ENCODE measurements at places on chromosomes 12 and 14.

GRCh38 chr14:99143793-99144192 is 128.2 kb downstream of the BCL11B start:
- no peak for DNase-seq

DNA sequence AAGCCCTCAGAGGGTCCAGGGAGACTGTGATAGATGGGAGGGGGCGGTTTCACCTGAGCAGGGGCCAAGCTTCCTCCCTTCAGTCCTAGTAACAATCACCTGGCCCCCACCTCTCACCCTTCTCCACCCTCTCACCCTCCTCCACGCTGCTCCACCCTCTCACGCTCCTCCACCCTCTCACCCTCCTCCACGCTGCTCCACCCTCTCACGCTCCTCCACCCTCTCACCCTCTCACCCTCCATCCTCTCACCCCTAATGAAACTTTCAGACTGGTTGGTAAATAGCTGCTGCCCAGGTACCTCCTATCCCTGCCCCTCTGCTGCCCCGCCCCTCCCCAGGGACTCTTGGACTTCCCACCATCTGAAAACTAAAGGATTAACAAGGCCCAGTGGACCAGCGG is 34.2 kb downstream of the NGB start:
- no peak for DNase-seq

GRCh38 chr14:103949131-103949790 is 6.9 kb upstream of the RD3L start:
- DNase-seq = no peak

DNA sequence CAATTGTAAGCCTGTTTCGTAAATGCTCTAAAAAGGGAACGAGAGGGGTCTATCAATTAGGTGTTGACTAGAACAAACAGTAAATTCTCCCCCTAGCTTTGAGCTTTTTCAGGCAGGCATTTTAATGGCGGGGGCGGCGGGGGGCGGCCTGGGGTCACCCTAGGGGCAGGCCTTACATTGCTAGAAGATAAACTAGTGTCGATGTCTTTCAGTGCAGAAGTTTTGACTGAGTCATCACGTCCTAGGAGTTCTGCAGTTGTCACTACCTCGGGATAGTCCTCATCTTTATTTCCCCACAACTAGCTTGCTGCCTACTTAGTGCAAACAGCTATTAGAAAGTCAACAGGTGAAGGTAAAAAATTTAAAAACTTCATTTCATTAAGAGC is 1.6 kb downstream of the ATP6V1D start:
- DNase-seq = no peak

DNA sequence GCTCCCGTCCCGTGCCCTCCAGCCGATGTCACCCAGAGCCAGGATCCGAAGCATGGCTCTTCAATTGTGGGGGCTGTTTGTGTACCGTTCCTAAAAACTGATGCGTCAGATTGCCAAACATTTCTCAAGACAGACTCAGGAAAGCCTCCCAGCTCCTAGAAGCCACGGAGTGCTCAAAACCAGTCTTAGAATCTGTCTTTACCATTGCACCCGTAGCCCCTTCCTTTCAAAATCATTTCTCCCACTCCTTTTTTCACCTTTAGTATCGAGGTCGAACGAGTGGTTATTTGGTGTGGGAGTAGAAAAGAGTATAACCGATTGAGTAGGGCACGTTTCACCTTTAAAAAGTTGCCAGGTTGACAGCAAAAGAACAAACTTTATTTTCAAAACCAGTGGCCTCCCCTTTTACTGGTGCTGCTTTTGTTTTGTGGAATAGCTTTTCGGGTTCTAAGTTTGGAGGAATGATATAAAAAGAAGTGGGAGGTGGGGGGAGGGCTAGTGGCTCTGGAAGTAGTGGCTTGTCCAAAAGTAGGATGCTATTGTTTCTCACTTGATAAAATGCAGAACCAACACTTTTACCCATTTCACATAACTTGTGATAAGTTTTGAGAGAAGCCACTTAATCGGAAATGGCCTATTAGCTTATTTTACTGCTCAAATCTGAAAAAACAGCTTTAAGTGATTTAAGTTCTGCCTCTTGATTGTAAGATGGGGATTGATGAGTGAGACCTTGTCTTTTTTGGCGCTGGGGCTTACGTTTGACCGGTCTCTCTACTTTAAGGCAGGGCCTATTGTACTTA is 803 bp downstream of the STK38L start:
- DNase-seq = no peak

GRCh38 chr12:92133795-92134637 is 11.6 kb downstream of the BTG1 start:
- DNase-seq = no peak

DNA sequence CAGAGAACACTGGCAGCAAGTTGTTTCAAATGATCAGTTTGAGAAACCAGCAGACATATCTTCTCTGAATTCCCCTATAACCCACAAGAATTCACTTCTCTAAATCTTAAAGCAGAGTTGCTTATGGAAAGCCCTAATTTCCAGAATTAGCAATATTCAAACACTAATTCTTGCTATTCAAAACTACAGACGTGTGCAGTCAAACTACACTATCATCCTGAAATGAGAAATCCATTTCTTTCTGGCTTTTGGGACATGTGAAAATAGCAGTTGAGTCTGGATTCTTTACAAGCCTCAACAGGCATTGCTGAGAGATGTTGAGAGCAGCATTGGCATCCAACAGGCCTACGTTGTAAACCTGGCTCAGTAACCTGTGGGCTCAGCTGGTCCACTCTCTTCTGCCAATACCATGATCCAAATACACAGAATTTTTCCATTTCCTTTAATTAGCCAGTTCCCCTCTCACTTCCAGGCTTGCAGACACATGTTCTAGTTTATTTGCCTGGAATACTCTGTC is 74.6 kb upstream of the TMTC1 start:
- no peak for DNase-seq

- DNase-seq = no peak
Measured at GRCh38 chr12:127785986-127786590, 480.9 kb upstream of the TMEM132C start.

Measured in NCI-H1105 (cell line).